Adrenal gland (tissue), 19 donors: ENCODE measurements at places on chromosomes 6 and 20.
A peak's percentile ranks its signal among the peaks of the same experiment; 100 is the strongest.

- no peak for DNase-seq
These were observed 33.4 kb upstream of the SCRT2 start for GRCh38 chr20:708956-709355.

DNA sequence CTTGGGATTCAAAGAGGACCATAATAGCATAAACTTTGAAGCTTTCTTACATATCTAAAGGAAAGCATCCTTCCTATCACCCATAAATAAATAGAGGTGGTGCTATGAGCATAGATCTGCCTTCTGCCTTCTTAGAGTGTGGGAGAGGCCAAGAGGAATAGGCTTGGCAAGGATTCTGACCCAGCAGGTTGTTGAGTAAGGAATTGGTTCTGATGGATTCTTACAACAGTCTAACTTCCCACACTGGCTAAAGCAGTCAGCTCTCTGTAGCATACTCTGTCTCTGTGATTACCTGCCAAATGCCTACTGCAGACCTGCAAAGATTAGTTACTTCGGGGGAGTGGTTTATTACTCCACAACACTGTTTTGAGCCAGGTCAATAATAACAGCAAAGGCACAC is 198.0 kb upstream of the RAB32 start:
- DNase-seq = no peak

- DNase-seq = no peak
These were observed 51.6 kb downstream of the CYP24A1 start for GRCh38 chr20:54122189-54122588.

GRCh38 chr6:138467901-138468300 is 31.4 kb downstream of the NHSL1 start:
- no peak for DNase-seq

DNA sequence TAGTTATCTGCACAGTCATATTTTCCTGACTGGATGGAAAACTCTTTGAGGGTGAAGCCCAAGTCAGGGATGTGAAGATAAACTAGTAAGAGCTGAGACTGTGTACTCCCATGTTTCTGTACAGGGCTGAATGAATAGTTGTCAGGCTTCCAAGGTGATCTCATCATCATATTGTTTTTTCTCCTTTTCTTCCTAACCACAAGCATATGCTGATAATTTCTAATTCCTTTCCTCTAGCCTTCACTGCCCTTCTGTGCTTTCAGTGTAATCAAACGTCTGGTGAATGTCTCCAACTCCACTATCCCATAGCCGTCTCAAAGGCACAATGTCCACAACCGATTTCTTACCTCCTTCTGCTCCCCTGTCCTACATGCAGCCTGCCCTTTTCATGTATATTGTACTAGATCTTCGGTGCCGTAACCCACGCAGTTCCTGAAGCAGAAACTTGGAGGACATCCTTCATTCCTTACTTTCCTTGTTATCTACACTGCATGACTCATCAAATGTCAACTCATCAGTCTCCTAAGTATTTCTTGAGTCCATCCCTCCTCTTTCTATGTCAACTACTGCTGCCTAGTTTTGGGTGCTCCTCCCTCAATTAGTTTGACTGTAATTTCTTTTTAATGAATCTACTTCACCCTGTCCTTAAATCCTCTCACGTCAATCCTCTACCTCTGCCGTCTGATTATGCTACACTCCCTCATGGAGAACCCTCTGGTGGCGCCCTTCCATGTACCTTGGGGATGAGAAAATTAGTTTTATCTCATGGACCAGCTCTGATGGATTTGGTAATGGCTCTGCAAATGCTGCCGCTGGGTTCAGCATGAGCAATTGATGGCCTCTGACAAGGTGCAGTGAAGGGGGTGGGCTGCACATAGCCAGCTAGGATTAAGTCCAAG is 21.9 kb downstream of the NCOA7 start:
- peak; percentile 66 for DNase-seq

DNA sequence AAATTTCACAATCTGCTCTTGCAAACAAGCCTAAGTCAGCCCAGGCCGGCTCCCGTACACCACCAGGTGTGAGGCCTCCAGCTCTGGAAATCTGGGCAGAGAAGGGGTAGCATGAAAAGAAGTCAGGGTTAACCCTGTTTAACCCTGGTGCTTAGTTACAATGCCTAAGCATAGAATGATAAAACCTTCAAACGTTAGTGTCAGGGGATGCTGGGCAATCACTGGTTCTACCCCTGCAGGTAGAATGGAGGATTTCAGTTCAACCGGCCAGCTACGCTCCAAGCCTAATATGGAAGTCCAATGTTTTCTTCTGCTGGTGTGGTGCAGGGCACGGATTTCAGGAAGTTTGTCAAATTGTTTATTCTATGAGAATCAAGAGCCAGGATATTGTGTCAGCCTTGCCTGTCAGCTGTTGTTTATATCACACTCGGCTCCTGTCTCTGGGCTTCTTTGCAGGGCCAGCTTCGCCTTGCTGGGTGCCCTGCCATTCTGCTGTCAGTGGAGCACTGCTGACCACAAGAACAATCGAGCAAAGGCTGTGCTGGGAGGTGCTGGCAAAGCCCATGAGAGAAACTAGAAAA is 20.2 kb upstream of the CD93 start:
- DNase-seq = no peak

- no peak for DNase-seq
These were observed 44.4 kb downstream of the PYGB start for GRCh38 chr20:25292176-25292891.

DNA sequence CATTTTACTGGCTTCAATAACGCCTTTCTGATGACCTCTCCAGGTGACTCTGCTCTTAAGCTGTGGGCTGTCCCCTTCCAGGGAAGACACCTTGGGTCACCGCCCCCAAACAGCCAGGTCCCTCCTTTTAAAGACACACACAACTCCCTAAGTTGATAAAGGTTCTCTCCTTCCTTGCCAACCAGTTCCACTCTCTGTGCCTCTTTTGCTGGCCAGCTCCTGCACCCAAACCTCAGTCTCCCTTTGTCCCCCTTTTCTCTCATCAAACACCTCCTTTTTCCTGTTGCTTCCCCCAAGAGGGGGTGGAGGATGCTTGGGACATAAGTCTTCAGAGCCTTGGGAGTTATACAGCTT is 1.0 kb downstream of the NCOA6 start:
- peak; percentile 61 for DNase-seq

- no peak for DNase-seq
These were observed 52.4 kb downstream of the RALY start for GRCh38 chr20:34045930-34046725.

DNA sequence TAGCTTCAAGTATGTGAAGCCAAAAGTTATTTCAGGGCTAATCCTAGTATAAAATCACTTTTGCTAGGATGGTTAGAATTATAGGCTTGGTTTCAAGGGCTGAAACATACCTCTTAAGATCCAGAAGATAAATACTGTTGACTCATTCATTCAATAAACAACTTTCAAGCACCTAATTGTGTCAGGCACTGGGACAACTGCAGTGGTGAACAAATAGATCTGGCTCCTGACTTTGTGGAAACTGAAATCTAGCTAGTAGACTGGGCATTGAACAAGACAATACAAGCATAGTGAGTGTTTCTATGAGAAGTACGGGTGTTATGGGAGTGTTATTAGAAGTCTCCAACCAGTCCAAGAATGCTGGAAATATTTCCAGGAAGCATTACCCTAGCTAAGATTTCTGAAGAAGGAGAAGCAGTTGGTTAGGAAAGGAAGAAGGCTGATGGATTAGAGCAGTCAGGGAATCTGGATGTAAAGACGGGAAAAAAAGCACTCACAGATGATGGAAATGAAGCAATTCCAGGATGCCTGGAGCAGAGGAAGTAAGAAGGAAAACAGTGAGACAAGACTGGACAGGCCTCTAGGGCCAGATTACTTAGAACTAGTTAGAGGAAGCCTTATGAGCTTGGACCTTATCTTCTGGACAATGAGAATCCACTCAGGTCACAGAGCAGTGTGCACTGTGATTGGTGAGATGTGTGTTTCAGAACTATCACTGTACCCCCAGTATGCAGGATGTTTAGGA is 132.6 kb upstream of the RAB32 start:
- no peak for DNase-seq

GRCh38 chr6:169097381-169097959 is 156.2 kb downstream of the THBS2 start:
- no peak for DNase-seq

DNA sequence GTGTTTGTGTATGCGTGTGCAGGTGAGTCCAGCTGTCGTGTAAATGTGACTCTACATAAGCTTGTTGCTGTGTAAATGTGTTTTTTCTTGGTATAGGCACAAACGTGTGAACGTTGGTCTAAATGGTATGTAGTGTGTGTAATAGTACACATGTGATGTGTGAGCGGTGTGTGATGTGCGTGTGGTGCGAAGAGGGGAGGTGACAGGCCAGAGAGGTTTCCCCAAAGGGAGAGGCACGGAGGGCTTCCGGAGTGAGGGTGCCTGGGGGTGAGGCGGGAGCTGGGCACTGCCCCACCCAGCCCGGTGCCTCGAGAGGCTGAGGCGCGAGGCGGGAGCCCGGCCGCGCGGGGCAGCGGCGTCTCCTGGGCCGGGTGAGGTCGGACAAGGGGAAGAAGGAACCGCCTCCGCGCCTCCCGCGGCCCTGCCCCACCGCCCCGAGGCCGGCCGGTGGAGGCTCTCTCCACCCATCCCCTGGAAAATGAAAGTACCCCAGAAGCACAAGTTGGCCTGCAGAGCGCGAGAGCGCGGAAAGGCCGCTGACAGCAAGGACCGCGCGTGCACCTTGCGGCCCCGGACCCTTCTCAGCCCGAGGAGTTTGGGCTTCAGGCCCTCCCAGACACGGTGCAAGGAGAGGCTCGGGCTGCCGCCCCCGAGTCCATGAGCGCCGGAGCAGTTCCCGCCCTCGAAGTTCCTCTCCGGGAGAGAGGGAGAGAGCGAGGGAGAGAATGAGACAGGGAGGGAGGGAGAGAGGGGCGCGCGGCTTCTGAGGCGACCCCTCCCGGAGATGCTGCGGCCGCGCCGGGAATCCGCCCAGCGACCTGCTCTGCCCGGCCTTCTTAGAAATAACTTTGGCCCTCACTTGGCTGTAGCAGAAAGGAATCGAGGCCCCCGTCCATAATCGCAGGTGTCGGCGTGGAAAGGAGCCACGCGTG is 43.2 kb upstream of the OSTM1 start:
- peak; percentile 27 for DNase-seq

GRCh38 chr6:157157258-157157657 is 166.1 kb downstream of the TMEM242 start:
- no peak for DNase-seq

DNA sequence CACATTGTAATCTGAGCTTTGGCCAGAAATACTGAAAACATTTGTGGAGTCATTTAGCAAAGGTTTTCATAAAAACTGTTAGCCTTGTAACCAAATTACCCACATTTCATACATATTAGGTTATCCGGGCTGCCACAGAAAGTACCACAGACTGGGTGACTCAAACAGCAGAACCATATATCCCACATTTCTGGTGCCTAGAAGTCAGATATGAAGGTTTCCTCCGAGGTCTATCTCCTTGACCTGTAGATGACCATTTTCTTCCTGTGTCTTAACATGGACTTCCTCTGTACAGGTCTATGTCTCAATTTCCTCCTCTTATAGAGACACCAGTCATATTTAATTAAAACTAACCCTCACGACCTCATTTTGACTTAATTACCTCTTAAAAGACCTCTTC is 49.5 kb upstream of the SMIM28 start:
- DNase-seq = no peak

DNA sequence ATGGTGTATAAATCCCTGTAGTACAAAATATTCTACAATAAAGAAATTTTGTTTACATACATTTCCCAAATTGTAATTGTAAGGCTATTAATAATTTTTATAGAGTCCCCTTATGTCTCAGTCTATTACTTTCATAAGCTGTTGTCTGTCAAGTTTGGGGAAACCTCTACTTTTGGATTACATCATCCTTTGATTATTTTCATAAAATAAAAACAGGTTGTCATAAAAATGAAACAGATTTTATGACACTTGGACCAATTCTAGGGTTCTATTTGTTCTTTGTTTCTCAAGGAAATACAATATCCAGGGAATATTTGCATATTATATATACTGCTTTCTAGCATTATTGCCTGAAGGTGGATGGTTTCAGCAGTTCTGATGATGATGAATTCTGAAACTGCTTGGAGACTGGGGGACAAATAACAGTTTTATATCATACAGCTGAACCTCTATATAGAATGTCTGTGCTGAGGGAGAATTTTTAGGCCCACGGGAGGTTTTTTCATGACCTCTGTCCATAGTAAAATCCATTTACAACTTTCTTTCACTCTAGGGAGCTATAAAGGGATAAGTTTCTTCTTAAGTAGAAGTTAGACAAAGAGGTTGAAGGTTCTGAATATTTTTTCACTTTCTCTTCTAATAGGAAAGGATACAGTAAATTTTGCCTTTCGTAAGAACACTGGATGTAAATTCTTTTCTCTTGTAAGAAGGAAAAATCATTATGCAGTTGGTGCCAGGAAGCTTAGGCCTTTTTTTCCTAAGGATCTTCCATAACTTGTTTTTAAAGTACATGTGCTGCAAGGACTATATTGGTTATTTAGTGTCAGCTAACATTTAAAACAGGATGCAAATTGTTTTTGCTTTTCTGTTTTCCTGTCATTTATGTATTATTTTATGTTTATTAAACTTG is 58.0 kb downstream of the CD2AP start:
- DNase-seq = no peak

- peak; percentile 67 for DNase-seq
These were observed 25.6 kb downstream of the WRNIP1 start for GRCh38 chr6:2790588-2791449.

DNA sequence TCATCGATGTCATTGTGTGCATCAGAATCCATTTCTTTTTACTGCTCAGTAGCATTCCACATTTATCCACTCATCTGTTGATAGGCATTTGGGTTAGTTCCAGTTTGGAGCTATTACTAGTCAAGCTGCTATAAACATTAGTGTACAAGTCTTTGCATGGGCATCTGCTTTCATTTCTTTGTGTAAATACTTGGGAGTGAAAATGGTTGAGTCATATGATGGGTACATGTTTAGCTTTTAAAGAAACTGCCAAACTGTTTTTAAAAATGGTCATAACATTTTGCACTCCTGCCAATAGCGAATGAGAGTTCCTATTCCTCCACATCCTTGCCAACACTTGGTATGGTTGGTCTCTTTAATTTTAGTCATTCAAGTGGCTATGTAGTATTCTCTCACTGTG is 21.2 kb upstream of the SLC22A2 start:
- no peak for DNase-seq

DNA sequence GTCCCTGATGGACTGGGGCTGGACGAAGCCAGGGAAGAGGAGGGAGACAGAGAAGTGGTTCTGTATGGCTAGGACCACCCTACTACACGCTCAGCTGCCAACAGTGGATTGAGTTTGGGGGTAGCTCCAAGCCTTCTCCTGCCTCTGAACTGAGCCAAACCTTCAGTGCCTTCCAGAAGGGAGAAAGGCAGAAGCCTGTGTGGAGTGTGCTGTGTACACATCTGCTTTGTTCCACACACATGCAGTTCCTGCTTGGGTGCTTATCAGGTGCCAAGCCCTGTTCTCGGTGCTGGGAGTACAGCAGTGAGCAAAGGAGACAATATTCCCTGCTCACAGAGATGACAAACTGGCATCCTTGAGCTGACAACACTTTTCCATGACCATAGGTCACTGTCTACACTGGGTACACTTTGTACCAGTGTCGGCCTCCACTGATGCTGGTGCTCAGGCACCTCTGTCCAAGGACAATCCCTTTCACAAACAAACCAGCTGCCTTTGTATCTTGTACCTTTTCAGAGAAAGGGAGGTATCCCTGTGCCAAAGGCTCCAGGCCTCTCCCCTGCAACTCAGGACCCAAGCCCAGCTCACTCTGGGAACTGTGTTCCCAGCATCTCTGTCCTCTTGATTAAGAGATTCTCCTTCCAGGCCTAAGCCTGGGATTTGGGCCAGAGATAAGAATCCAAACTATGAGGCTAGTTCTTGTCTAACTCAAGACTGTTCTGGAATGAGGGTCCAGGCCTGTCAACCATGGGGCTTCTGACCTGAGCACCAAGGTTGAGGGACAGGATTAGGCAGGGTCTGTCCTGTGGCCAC is 11.3 kb upstream of the RBCK1 start:
- peak; percentile 44 for DNase-seq

GRCh38 chr20:37251825-37252477 is 9.7 kb downstream of the GHRH start:
- no peak for DNase-seq
